ENCODE measurements at places on chromosomes 1 and 21.

GRCh38 chr1:223486366-223486765 lies 93.2 kb downstream of the CCDC185 start:
- peak; percentile 8 for DNase-seq

- no peak for DNase-seq
These were observed 7.2 kb downstream of the TAL1 start for GRCh38 chr1:47224676-47225399.

DNA sequence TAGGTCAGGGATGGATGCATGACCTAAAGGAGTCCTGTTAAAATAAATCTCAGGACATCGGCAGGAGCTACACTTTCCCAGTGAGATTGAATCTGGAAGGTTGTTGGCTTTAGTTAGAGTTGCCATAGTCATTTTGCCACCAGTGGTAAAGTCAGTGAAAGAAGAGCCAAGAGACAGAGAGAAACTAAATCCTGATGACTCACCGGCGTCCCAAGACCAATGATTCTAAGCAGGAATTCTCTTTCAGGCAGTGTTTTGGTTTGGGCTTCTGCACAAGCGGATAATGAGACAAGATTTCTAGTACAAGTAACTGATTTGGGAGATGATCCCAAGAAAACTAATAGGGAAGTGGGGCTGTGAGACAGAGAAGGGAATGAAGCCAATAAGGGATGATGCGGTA lies 88.8 kb upstream of the ETS2 start:
- no peak for DNase-seq

- peak; percentile 77 for DNase-seq
These were observed 45.7 kb downstream of the ABCD3 start for GRCh38 chr1:94463765-94464330.

DNA sequence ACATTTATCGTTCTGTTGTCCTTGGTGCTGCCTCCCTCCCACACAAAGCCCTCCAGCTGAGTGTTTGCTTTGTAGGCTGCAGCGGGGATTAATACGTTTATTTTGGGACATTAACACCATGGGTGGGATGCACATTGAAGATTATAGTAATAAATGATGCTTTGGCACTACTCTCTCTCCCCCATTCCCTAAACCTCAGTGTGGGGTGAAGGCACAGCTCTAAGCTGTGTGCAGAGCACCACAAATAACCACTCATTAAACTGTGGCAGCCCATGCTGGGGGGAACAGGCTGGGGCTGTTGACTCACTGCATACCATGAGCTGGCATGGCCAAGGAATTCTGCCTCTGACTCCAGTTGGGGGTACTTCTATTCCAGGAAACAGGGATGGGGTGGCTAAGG lies 7.7 kb downstream of the PCP4L1 start:
- DNase-seq: no peak

DNA sequence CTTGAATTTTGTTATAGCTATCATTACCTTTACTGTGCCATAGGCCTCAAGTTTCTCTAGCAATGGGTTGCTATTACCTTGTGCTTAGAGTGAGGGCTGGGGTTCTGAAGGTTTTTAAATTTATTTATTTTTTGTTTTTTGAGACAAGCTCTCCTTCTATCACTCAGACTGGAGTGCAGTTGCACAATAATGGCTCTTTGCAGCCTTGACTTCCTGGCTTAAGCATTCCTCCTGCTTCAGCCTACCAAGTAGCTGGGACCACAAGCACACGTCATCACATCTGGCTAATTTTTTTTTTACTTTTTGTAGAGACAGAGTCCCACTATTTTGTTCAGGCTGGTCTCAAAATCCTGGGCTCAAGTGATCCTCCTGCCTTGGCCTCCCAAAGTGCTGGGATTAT lies 41.5 kb downstream of the SNX27 start:
- DNase-seq: no peak

DNA sequence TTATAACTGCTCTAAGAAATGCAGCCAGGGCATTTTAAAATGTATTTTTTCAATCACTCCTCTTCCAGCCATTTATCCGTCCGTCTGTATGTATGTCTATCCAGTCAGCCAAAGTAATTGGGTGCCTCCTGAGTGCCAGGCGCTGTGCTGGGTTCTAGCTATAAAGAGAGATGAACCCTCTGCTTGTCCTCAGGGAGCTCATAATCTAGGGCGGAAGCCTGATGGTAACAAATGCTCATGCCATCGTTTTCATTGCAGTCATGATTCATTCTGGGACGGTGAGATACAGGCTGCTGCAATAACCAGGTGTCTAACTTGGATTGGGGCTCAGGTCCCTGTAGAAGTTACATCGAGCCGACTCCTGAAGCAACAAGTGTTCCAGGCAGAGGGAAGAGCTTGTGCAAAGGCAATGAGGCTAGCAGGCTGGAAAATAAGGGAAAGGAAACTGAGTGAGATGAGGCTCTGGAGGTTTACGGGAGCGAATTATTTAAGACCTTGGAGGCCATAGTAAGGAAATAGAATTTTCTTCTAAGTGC lies 11.6 kb downstream of the IFI6 start:
- no peak for DNase-seq

DNA sequence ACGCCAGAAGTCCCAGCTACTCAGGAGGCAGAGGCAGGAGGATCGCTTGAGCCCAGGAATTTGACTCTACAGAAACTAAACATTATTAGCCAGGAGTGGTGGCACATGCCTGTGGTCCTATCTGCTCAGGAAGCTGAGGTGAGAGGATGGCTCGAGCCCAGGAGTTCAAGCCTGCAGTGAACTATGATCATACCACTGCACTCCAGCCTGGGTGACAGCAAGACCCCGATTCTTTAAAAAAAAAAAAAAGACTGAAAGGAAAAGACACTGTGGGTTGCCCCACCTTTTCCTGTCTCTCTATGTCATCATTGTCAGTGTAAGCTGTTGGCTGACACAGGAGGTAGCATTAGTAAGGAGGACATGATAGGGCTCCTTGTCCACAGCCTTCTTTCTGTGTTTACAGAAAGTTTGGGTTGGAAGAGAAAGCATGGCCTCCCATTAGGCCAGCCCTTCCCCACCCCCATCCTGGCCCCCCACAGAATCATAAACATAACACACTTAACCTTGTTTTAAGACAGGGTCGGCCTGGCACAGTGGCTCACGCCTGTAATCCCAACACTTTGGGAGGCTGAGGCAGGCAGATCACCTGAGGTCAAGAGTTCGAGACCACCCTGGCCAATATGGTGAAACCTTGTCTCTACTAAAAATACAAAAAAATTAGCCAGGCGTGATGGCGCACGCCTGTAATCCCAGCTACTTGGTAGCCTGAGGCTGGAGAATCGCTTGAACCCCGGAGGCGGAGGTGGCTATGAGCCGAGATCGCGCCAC lies 20.6 kb upstream of the RCAN3 start:
- no peak for DNase-seq

GRCh38 chr21:26451081-26451740 lies 121.9 kb downstream of the CYYR1 start:
- DNase-seq: no peak

DNA sequence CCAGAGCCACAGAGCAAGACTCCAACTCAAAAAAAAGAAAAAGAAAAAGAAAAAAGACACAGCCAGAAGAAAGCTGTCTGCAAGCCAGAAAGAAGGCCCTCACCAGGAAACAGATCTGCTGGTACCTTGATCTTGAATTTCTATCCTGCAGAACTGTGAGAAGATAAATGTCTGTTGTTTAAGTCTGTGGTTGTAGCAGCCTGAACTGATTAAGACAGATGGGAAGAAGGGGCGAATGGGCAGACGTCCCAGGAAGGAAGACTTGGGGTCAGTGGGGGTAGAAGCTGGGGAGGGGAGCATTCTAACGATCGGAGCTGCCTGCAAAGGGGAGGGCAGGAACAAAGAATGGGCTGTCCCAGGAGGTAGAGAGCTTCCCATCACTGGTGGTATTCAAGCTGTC lies 6.3 kb downstream of the SLC2A7 start:
- DNase-seq: no peak

GRCh38 chr1:11053758-11054137 lies 6.1 kb downstream of the SRM start:
- DNase-seq: peak; percentile 51

- DNase-seq: no peak
These were observed 176.5 kb downstream of the EIF4G3 start for GRCh38 chr1:21000245-21000594.

DNA sequence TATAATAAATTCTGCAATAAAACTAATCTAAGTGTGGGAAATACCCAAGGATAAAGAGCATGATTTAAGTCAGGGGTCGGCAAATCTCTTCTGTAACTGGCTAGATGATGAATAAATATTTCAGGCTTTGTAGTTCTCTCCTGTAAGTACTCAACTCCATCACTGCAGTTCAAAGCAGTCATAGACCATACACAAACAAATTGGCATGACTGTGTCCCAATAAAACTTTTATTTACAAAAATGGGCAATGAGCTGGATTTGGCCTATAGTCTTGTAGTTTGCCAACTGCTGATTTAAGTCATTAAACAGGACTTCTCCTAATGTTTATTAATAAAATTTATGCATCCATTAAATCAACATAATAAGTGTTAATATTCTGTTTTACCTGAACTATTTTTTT lies 49.4 kb downstream of the EDEM3 start:
- DNase-seq: no peak

- DNase-seq: no peak
These were observed 9.2 kb downstream of the PTBP2 start for GRCh38 chr1:96730574-96731298.

GRCh38 chr1:59814901-59815825 lies at the start of gene HOOK1:
HOOK1 (plus strand) TSS chr1:59814949; CDS start chr1:59815118, 169 bp downstream.
- DNase-seq: no peak

DNA sequence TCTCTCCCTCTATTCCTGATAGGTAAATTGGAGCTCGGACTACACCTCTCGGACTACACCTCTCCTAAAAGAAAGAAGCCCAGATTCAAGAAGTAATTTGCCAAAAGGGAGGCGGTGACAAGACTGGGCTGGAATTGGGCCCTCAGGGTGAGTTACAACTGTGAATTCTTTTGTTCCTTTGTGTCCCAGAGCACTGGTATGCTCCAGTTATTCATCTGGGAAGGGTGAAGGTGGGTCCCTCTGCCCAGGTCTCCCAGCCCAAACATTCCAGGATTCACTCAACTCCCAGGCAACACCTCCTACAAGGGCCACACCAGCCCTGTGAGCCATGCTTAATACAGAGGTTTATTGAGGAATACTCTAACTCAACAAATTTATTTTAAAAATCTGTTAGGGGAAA lies 69.2 kb downstream of the LMX1A start:
- no peak for DNase-seq

DNA sequence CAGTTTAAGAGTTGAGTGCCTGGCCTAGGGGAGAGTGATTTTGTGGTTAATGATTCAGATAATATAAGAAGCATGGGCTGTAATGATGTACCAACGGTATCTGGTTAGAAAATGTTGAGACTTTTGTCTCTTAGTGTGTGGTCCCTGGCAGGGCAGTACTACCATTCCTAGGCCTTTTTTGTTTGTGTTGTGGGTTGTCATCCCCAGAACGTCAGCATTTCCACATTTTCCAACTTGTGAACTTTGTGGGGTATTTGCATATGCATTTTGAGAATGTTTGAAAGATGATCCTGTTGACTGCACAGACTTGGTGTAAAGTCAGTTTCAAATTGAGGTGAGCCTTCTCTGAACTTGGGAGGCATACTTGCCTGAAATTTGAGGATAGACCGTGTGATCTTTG lies 11.4 kb downstream of the NEK7 start:
- no peak for DNase-seq

DNA sequence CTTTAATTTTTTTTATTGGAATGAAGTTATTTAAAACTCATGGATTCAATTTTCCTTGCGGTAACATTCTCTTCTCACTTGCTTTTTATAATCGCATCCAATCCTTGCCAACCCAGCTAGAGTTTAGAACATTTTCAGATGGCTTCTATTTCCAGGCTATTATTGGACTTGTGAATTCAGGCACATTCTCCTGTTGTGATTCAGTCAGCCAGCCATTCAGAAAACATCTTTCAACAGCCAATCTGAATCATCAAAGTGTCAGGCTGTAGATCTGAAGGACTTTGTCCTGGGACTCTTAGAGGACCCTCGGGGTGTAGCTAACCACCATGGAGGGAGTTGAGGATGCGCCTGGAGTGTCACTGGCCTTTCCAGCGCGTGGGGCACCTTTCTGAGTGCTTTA lies 92.4 kb downstream of the PRDM2 start:
- DNase-seq: no peak

DNA sequence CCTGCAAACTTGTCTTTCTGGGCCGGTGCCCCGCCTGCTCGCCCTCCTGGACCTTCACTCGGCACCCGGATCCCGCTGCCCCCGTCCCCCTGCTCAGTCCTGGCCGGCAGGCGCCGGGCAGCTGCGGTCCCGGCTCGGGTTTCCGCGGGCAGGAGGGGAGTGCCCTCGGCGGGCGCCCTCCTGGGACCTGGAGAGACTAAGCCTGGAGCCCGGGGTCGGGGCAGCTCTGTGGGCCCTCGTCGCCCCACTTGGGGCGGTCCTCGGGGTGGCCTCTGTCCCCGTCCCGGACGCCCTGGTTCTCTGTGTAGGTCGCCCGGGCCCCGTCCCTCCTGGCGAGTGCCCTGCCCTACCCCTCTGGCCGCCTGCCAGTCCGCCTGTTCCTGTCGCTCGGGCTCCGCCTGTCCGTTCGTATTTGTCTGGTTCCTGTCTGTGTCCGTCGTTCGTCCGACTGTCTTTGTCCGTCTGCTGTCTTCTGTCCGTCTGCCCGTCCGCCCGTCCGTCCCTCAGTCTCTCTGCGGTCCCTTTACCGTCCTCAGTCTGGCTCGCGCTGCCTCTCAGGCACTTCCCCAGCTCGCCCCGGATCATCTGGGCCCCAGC lies 490 bp downstream of the SERINC2 start:
- no peak for DNase-seq

DNA sequence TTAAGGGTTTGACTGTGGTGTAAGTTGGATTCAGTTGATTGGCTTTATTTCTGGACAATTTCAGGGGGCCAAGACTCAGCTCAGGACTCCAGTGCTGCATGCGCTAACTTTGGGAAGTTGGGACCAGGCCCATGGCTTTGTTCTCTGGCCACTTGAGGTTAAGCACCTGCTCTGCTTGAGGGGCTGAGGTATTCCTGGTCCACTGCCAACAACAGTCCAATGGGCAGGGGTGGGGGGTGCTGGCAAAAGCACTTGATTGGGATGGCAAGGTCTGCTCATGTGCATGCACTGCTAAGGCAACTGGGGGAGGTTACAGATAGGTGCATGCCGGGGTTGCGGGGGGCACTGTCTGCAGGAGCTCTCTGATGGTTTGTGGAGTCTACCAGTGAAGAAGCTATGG lies 52.6 kb upstream of the ASB17 start:
- no peak for DNase-seq

- DNase-seq: no peak
These were observed 128.0 kb downstream of the SLC44A5 start for GRCh38 chr1:75482951-75483350.

DNA sequence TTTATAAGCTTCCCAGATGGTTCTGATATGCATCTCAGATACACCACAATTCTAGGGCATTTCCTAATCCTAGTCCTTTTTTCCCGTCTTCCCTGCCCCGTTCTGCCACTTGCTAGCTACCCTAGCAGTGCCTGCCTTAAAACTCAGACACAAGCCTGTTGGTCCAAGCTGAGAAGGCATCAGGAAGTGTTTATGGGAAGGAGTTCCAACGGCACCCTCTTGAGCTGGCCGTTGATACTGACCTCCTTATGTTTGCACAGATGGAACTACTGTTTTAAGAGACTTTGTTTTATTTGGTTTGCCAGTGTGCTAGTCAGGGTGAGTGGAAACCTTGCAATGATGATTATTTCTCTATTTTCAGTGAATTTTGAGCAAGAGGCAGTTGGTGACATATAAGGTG lies 67.2 kb downstream of the UCK2 start:
- no peak for DNase-seq
